ENCODE measurements at places on chromosomes 11 and 22. TPM values are rescaled to one million over a fixed set of nuclear protein-coding genes. Genes with fewer than 3 reads are reported as not detected.

The OOSP4A gene
- not detected for total RNA-seq

GRCh38 chr11:40826601-40827000 lies 632.9 kb downstream of the LRRC4C start:
- H3K4me1 ChIP-seq = no peaks in the 10 kb centered on the region
- H3K27ac ChIP-seq = no peak overlapping the region
- H3K4me3 ChIP-seq = no peak overlapping the region
- no peaks in the 10 kb centered on the region for H3K27me3 ChIP-seq
- DNase-seq = no peak

The TRIM48 gene
- total RNA-seq = not detected

- no peaks in the 10 kb centered on the region for H3K27me3 ChIP-seq
- H3K27ac ChIP-seq = no peak overlapping the region
- no peaks in the 10 kb centered on the region for H3K36me3 ChIP-seq
Observed at GRCh38 chr11:43802509-43802908, 78.1 kb upstream of the ALKBH3 start.

The CYP2D6 gene
- 3.8 TPM for total RNA-seq

The PLET1 gene
- total RNA-seq = not detected

DNA sequence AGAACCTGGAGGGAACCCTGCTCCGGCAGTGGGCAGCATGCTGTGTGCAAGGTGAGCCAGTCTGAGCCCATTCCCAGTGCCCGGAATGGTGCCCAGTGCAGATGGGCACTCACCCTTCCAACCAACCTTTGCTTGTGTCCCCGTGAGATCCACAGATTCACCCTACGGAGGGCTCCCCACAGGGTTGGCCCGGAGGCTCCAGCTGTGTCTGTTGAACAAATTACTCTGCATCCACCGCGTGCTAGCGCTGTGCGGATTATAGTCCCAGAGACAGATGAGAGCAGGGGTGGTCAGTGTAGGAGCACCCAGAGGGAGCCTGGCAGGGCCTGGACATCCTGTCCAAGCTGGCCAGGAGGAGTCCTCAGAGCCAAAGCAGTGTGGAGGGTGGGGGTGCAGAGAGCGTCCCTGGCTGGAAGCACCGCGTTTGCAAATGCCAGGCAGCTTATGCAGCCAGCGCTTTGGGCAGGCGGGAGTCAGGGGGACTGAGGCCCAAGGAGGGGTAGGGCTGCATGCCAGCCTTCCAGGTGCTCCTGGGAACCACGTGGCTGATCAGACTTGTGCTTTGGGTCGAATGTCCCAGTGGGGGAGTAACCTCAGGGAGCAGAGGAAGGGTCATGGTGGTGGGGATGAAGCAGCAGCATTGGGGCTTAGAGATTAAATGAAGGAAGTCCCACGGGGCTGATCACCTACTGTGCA lies 80.5 kb downstream of the KCNQ1 start:
- no peak overlapping the region for H3K4me3 ChIP-seq
- no peak overlapping the region for H3K27ac ChIP-seq
- no peaks in the 10 kb centered on the region for H3K36me3 ChIP-seq
- no peaks in the 10 kb centered on the region for H3K4me1 ChIP-seq
- DNase-seq = no peak
- H3K27me3 ChIP-seq = no peaks in the 10 kb centered on the region

The RPS19BP1 gene
- total RNA-seq = 82.9 TPM

DNA sequence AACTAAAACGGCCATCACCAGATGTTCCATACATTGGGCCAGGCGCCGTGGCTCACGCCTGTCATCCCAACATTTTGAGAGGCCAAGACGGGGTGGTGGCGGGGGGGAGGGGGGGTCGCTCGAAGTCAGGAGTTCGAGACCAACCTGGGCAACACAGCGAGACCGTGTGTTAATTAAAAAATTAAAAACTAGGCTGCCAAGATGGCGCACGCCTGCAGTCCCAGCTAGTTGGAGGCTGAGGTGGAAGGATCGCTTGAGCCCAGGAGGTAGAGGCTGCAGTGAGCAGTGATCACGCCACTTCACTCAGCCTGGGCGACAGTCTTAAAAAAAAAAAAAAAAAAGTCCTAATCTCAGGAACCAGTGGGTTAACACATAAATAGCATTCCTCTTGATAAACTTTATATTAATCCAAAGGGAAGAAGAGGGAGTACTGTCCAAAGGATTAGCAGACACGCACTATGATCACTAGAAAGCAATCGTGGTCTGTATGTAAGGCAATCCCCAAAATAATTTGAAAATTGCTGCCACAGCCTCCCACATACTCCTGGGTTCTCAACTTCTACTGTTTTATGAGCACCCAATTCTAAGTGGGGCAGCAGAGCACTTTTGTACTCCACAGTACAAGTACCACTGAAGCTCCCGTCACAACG lies 604 bp downstream of the PUS3 start:
- peaks cover 14% of the 10 kb centered on the region for H3K27me3 ChIP-seq
- H3K27ac ChIP-seq = peak overlapping the region; percentile 64
- H3K36me3 ChIP-seq = no peaks in the 10 kb centered on the region
- peak overlapping the region; percentile 49 for H3K4me3 ChIP-seq
- H3K4me1 ChIP-seq = peaks cover 14% of the 10 kb centered on the region

- H3K36me3 ChIP-seq = no peaks in the 10 kb centered on the region
- no peaks in the 10 kb centered on the region for H3K27me3 ChIP-seq
- H3K27ac ChIP-seq = no peak overlapping the region
- peaks cover 10% of the 10 kb centered on the region for H3K4me1 ChIP-seq
Observed at GRCh38 chr22:44486538-44486937, 11.5 kb downstream of the RTL6 start.

- peaks cover 40% of the 10 kb centered on the region for H3K4me1 ChIP-seq
- peak; percentile 55 for DNase-seq
- no peak overlapping the region for H3K4me3 ChIP-seq
- H3K27me3 ChIP-seq = no peaks in the 10 kb centered on the region
- H3K36me3 ChIP-seq = no peaks in the 10 kb centered on the region
- H3K27ac ChIP-seq = peak overlapping the region; percentile 96
Observed at GRCh38 chr22:20552443-20553401, 45.3 kb downstream of the MED15 start.

The TMEM132A gene
- total RNA-seq = 44.3 TPM

The DGCR6L gene
- total RNA-seq = 55.1 TPM

GRCh38 chr11:71999362-71999761 lies 653 bp downstream of the IL18BP start:
- no peak overlapping the region for H3K4me3 ChIP-seq
- H3K27ac ChIP-seq = no peak overlapping the region
- no peaks in the 10 kb centered on the region for H3K4me1 ChIP-seq
- H3K27me3 ChIP-seq = no peaks in the 10 kb centered on the region

DNA sequence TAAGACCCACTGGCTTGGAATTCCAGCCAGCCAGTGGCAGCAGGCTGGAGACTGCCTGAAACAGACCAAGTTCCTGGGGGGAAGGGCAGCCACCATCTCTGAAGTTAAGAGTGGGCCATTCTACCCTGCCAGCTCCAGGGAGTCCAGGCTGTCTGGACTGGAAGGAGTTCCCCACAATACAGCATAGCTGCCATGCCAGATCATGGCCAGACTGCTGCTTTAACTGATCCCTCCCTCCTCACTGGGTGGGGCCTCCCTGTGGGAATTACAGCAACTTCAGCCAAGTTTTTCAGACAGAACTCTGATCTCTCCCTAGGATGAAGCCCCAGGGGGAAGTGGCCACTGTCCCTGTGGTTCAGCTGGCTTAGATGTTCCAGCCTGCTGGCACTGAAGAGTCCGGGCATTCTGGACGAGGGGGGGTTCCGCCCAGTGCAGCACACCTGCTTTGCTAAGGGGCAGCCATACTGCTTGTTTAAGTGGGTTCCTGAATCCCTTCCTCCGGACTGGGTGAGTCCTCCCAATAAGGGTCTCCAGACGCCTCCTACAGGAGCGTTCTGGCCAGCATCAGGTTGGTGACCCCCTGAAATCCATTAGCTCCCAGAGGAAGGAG lies 455.4 kb downstream of the DLG2 start:
- DNase-seq = no peak
- no peaks in the 10 kb centered on the region for H3K36me3 ChIP-seq
- no peaks in the 10 kb centered on the region for H3K27me3 ChIP-seq
- no peak overlapping the region for H3K4me3 ChIP-seq

The TSKU gene
- 61.9 TPM for total RNA-seq

DNA sequence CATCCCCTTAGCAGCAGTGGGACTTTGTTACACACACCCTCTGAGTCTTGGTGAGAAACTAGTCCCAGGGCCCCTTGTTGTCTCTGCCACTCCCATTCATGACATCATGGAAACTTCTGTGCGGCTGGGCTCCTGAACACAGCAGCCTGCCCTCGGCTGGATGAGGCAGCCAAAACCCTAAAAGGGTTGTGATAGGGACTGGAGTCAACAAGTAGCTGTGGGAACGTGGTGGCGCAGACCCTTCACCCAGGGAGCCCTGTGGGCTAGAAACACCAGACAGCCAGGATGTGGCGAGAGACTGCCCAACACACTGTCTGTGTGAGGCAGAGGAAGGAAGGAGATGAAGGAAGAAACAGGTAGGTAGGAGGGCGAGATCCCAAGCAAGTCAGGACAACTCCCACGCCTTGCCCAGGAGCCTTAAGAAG lies 3.9 kb downstream of the CD3D start:
- no peaks in the 10 kb centered on the region for H3K36me3 ChIP-seq
- no peaks in the 10 kb centered on the region for H3K27me3 ChIP-seq
- H3K4me3 ChIP-seq = no peak overlapping the region

The CCDC83 gene
- total RNA-seq = not detected

DNA sequence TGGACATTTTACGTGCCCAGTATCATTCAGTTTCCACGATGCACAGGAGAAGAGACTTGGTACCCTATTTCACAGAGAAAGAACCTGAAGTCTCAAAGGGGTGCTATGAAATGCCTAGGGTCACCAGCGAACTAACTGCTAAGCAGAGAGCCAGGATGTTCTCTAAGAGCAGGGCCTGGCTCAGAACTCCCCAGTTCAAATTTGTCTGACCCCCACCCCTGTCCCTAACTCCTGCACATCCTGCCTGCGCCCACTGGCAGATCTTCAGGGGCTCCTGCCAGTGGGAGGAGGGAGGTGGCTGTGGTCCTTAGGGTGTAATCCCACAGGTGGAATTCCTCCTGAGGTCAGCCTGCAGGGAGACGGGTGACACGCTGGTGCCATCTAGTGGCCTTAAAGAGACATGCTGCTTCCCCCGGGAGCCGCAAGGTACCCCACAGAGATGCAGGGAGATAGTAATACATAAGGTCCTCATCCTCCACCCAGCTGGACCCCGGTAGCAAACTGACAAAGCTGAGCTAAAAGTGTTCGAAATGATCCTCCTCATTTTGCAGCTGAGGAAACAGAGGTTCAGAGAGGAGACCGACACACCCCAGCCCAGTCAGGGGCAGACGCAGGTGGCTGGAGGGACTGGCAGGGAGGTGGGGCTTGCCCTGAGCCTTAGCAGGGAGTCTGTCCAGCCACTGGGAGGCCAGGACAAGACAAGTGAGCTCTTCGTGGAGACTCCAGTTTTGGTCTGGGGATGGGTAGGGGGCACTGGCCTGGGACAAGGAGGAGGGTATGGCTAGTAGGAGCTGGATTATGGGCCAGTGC lies 34.1 kb downstream of the MB start:
- no peaks in the 10 kb centered on the region for H3K4me1 ChIP-seq
- H3K27me3 ChIP-seq = no peaks in the 10 kb centered on the region
- H3K27ac ChIP-seq = peak overlapping the region; percentile 60
- H3K4me3 ChIP-seq = no peak overlapping the region
- peak; percentile 82 for DNase-seq

DNA sequence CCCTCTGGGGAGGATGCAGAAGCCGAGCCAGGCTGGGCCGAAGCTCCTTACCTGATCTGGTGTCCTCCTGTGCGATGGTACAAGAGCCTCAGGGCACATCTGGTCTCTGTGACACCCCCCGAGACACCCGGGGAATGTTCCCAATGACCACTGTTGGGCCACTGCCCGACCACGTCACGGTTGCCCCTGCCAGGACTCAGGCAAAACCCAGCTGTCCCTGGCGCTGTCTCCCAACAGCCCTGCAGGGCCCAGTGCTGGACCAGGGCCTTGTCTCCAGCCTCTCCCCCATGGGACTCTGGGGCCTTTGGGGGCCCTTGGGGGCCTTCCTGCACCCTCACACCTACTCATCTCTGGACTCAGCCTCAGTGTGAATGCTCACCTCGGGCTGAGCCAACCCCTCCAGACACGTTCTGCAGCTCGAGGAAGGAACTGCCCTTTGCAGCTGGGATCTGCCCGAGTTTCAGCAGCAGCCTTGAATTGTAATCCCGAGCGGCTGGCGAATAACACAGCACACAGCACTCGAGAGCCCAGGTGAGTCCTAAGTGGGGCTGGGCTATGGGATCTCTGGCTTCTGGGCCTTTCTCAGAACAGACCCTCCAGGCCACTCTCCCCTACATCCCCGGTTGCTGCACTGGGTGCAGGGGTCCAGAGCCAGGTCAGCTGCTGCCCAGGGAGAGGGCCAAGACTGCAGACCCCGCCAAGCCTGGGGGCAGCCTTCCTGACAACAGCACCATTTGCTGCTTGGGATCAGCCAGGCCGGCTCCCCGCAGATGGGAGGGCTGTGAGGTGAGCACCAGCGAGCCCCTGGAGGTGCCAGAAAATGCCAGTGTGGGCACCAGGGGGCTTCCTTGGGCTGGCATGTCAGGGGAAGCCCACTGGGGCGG lies 39.8 kb downstream of the RTN4R start:
- no peaks in the 10 kb centered on the region for H3K27me3 ChIP-seq
- no peaks in the 10 kb centered on the region for H3K36me3 ChIP-seq
- H3K27ac ChIP-seq = no peak overlapping the region
- no peak overlapping the region for H3K4me3 ChIP-seq

- H3K36me3 ChIP-seq = no peaks in the 10 kb centered on the region
- H3K4me3 ChIP-seq = no peak overlapping the region
- H3K27me3 ChIP-seq = no peaks in the 10 kb centered on the region
- DNase-seq = no peak
- no peak overlapping the region for H3K27ac ChIP-seq
Observed at GRCh38 chr11:110896358-110896757, 184.1 kb upstream of the ARHGAP20 start.

DNA sequence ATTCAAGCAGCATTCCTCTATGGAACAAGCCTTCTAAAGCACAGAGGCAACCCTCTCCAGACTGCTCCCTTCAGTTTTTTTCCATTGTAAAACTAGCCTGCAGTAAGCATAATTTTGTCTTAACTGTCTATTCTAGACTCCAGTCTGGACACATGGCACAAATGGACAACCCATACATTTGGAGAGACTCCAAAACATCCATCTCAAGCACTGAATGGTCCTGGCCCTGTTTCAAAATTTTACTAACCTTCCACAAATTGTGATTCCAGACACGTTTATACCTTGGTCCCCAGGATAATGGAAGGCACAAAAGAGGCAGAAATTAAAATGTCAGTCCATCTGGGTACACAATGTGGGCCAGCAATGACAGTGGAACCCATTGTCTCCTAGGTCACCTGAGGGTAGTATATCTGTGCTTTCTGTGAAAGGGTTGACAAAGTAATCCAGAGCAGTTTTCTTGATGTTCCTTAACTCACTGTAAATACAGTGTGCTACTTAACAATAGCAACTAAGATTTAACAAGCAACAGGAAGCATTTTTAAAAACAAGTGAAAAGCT lies 16.2 kb upstream of the SESN3 start:
- no peak overlapping the region for H3K27ac ChIP-seq
- H3K4me1 ChIP-seq = peaks cover 29% of the 10 kb centered on the region
- no peak for DNase-seq
- H3K4me3 ChIP-seq = no peak overlapping the region
- no peaks in the 10 kb centered on the region for H3K36me3 ChIP-seq
- H3K27me3 ChIP-seq = no peaks in the 10 kb centered on the region

The NLRP14 gene
- 0.40 TPM for total RNA-seq

GRCh38 chr11:120357620-120358019 lies 21.4 kb downstream of the ARHGEF12 start:
- DNase-seq = no peak
- H3K36me3 ChIP-seq = no peaks in the 10 kb centered on the region
- peaks cover 19% of the 10 kb centered on the region for H3K4me1 ChIP-seq
- H3K27me3 ChIP-seq = no peaks in the 10 kb centered on the region
- H3K27ac ChIP-seq = no peak overlapping the region

GRCh38 chr22:17576470-17576869 lies 13.2 kb downstream of the SLC25A18 start:
- H3K36me3 ChIP-seq = no peaks in the 10 kb centered on the region
- DNase-seq = no peak
- no peaks in the 10 kb centered on the region for H3K27me3 ChIP-seq
- H3K4me1 ChIP-seq = peaks cover under 1% of the 10 kb centered on the region
- H3K4me3 ChIP-seq = no peak overlapping the region
- no peak overlapping the region for H3K27ac ChIP-seq
